ENCODE measurements at places on chromosomes 16 and 17.

DNA sequence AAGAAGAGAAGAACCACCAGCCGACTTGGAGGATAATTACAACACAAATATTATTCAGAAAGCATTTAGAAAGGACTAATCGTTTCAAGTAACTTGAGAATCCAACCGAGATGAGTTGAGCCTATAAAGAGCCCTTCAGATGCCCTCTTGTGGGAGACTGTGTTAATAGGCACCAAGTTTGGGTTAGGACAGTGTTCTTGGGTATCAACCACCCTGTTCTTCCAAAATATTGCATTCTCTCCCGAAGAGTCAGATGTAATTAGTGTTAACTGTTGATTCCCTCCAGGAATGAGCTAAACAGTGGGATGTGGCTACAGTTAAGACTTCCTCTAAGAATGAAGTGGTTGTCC is 87.8 kb upstream of the NOL11 start:
- peak; percentile 22 for DNase-seq

DNA sequence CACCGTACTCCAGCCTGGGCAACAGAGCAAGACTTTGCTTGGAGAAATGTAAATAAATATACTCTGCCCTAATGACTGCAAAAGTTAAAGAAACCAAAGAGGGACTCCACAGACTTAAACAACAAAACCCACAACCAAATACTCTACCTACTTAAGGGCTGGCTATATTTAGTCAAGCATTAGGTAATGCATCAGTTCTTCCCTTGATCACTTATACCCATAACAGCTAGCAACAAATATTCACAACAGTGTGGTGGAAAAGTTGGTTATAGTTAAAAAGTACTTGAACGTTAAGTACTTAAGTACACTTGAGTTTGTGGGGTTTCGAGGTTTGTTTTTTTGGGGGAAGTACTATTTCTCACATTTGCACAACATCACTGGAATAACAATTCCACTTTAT is 5.4 kb upstream of the HEXIM2 start:
- no peak for DNase-seq

- no peak for DNase-seq
These were observed 11.4 kb upstream of the C16orf78 start for GRCh38 chr16:49362230-49362629.

DNA sequence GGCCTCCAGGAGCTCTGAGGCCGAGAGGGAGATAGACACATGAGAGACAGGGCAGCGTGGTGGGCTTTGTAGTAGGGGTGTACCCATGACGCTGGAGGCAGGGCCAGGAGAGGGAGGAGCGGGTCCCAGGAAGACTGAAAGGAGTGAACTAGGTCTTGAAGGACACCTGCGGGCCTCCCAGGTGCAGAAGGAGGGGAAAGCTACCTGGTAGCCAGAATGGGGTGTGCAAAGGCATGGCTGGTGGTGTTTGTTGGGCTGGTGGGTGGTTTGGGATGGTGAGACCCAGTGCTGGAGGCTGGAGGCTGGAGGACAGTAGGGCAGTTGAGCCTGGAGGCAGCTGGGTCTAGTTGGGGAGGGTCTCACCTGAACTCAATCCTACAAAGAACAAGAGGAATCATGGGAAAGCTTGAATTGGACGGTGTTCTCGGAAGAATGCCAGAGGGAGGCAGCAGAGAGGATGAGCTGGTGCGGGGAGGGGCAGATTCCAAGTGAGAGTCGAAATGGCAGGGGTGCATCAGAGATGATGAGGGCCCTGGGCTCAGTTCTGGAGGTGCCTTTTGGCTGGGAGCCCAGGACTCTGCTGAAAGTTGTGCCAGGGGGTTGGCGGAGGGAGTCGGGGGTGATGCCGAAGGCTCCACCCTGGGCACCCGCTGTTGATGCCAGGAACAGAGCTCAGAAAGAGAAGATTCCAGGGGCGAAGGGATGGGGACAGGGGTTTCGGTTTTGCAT is 21.2 kb downstream of the C1QTNF1 start:
- DNase-seq, result no peak

GRCh38 chr17:80955078-80955477 is 36.6 kb upstream of the CHMP6 start:
- DNase-seq, result no peak

DNA sequence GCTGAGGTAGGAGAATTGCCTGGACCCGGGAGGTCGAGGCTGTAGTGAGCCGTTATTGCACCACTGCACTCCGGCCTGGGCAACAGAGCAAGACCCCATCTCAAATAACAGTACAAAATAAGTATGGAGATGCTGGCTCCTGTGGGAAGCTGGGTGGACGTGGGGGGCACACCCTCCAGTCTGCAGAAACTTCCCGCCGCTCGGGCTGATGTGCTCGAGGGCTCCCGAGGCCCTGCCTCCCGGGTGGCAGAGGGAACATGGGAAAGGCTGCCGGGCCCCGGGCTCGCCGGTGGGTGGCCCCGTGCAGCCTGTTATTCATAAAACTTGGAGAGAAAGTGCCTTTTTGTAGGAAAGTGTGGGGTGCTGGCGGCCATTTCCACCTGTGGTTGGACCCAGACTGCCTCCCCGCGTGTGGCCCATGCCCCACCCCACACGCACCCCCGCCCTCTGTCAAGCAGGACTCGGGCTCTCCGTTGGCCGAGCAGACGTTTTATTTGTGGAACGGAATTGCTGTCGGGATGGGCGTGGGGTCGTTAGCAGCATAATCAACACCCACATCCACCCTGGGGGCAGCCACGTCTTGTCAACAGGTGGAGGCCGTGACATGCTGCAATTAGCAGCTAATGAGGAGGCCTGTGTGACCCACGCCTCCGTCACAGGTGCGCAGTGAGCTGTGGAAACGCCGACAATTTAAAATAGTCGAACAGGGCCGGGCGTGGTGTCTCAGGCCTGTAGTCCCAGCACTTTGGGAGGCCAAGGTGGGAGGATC is 7.4 kb upstream of the CIAO3 start:
- no peak for DNase-seq

GRCh38 chr17:32894245-32894644 is 17.3 kb upstream of the MYO1D start:
- DNase-seq, result peak; percentile 81

GRCh38 chr16:67305216-67306071 is 21.1 kb downstream of the KCTD19 start:
- DNase-seq, result no peak

GRCh38 chr17:78038748-78039288 is 80.3 kb downstream of the TNRC6C start:
- DNase-seq, result no peak

DNA sequence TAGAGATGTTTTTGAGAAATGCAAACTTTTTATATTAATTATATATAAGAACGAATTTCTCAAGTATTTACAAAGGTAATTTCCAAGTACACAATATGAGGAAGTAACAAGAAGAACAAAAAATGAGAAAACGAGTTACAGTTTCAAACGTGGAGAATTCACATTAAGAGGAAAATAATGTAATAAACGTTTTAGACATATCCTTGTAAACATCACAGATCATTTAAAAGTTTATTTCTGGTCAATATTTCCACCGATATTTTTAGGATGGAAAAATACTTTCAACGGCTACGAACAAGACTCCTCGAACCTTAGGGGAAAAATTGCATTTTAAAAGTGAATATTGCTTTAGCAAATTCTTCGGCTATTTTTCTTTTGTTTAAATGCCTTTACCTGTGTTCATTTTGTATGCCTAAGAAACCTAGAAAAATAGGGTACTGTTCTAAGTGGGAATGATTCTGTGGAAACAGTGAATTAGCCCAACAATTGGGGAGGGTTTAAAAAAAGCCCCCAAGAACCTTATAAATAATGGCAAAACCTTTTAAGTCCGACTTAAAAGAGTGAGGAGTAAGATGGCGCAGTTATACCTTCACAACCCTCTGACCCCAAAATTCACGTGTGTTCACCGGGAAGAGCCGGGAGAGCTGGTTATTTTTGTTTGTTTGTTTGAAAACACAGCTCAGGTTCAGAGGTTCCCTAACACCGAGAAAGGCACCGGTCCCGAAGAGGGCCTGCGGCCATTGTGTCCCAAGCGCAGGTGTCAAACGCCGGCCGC is 3.3 kb downstream of the HNF1B start:
- peak; percentile 38 for DNase-seq

GRCh38 chr17:82272495-82273326 is 789 bp downstream of the CSNK1D start:
- peak; percentile 18 for DNase-seq
